ENCODE measurements at places on chromosomes 6 and 20.

GRCh38 chr6:34597605-34598353 is 41.6 kb upstream of the SPDEF start:
- DNase-seq, result no peak

DNA sequence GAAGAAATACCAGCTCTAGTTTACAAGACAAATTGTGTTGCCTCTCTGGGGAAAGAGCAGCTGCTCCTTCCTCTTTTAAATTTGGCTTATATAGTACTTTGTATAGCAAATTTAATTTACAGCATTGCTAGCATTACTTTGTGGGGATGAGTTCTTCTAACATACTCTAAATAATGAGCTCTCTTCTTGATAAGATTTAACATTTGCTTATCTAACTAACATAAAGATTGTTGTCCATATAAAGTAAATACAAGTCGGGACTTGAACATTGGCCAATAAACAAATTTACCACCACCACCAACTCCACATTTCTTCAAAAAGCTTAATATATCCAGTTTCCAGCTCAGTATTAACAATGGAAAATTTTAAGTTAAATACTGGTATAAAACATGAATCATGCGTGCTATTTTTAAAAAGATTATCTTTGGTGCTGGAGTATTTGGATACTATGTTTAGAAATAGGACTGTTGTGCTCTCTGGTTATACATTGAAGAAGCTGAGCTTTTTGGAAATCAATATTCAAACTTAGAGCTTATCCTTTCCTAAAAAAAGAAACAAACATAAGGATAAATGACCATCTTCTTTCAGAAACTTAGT is 1146.9 kb upstream of the GJE1 start:
- DNase-seq, result no peak

GRCh38 chr6:169803271-169803811 is 51.9 kb downstream of the ERMARD start:
- DNase-seq, result no peak

DNA sequence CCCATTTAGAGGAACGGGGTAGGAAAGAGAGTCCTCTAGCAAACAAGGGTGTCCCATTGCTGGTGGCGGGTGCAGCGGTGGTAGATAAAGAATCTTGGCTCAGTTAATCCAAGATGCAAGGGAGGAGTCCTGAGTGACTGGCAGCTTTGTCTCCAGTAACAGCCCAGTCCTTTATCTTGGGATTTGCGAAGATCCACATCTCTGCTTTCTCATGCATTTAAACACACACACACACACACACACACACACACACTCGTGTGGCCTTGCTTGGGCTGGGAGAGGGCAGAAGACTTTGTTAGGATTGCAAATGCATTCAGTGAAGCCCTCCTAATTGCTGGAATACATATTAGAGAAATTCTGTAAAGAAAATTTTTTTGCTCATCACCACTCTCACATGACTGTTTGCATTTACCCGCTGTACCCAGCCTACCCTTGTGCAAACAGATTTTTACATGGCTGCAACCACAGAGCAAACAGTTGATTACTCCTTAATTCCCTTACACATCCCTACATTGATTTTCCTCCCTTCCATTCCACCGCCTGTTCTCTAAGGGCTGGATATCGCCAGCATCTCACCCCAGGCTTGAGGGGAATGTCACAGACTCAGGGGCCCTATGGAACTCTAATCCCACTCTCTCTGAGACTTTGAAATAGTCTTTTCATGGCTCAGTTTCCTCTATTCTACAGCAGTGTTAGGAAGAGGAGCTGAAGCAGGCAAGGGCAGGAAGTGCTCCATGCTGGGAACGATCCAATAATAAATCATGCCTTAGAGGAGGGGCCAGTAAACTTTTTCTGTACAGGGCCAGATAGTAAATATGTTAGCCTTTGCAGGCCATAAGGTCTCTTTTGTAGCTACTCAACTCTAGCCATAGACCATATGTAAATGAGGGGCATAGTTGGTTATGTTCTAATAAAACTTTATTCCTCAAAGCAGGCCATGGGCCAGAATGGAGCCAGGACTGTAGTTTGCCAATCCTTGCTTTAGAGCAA is 3.5 kb downstream of the C6orf132 start:
- no peak for DNase-seq

DNA sequence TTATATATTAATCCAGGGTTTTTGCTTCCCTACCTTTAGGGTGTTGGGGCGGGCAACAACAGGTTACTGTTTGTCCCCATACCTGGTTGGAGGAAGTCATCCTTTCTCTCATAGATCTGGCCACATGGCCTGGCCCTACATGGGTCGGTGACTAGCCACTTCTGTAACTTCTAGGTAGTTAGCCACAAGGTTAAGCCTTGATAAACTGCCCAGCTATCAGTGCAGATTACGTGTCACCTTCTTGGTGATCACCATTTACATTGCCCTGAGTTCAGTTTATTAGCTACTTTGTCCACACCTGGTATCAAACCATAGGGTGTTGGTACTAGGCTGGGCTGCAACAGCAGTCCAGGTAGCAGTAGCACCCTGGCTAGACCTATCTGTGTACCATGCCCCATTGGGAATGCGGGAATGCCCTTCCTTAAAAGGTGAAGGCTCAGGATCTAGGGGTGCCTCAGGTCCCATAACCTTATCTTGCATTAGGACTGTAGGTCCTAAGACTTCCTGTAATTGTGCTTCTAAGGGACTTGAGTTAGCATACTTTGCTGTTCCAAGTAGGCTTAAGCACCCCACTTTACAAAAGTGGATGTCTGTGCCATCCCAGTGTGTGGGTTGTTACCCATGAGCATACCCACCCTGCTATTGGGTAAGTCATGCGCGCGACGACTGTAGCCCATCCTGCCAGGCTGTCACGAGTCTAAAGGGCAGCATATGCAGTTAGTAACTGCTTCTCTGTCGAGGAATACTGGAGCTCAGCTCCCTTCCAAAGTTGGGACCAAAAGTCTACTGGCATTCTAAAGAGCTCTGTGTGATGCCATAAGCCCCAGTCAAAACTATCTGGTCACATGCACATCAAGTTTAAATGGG is 5.2 kb downstream of the ZKSCAN3 start:
- no peak for DNase-seq

GRCh38 chr6:13292774-13293173 is 35.6 kb downstream of the TBC1D7 start:
- DNase-seq, result no peak

- DNase-seq, result no peak
Observed at GRCh38 chr6:56327946-56328727, 80.8 kb upstream of the COL21A1 start.

GRCh38 chr20:11375966-11376365 is 541.7 kb upstream of the BTBD3 start:
- DNase-seq, result no peak

DNA sequence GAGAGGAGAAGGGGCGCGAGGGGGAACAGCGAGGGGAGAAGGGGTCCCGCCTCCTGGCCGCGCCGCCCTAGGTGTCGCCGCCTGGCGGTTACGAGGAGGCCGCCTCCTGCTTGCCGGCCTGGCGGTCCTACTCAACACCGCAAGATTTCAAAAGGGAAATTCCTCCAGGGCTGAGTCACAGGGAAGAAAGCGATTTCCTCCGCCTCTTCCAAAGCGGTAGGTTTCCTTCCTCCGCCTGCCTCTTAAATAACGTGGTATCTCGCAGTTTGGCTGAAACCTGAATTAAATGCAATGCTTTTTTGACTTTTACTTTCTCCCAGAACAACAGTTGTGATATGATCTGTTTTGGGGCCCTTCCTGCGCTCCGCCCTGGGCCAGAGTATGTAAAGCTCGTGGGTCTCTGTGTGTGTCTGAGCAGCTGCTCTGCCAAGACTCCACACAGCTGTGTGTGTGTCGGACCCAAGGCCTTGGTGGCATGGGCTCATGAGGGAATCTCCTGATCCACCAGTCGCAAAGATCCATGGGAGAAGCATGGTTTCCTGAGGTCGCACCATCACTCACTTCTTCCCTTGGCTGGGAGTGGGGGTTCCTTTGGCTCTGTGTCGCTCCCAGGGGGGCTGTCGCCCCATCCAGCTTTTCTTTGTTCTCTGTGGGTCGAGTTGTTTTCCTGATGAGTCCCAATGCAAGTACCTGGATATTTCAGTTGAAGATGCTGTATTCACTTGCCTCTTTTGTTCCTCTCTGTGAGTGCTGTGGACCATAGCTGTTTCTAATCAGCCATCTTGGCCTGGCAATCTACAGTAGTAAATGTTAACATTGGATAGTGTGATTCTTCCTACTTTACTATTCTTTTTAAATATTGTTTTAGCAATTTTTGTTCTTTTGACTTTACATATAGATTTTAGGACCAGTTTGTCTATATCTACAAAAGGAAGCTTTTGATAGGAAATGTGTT is 31.6 kb upstream of the NOTCH4 start:
- peak; percentile 52 for DNase-seq

- no peak for DNase-seq
Observed at GRCh38 chr20:18692447-18692846, 104.6 kb downstream of the DTD1 start.

GRCh38 chr6:170143401-170144150 is 147.3 kb downstream of the DLL1 start:
- DNase-seq, result no peak

DNA sequence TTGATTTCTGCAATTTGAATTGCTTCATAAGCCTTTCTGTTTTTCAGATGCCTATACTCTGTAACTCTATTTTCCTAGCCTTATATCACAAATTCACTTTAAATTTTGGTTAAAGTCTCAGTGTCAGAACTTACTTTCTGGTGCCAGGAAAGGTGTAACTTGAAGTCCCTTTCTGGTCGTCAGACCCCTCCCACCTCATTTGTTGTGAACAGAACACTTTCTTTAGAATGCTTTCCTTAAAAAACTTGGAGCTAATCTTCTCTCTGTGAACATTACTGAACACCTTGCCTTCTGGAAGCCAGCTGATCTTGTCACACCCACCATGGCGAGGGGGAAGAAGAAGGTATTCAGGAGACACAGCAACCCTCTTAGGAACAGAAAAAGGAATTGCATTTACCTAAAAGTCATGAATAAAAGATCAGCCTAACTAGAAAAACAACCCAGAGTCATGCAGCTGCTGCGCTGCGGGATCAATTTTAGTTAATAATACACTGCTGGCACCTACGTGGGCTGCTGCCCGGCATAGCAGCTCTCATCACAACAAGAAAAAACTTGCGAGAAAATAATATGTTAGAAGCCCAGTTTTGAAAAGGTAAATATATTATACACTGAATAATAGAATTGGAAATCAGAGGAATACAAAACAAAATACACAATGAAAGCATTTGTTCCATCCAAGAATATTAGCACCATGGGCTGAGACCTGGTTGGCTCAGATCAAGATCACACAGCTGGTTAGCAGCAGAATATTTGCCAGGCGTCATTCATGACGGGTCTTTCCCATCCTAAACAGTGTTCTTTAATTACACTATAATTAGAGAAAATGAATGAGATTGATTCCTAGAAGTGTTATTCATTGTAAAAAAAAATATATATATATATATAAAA is 5.8 kb upstream of the FAM217A start:
- no peak for DNase-seq

DNA sequence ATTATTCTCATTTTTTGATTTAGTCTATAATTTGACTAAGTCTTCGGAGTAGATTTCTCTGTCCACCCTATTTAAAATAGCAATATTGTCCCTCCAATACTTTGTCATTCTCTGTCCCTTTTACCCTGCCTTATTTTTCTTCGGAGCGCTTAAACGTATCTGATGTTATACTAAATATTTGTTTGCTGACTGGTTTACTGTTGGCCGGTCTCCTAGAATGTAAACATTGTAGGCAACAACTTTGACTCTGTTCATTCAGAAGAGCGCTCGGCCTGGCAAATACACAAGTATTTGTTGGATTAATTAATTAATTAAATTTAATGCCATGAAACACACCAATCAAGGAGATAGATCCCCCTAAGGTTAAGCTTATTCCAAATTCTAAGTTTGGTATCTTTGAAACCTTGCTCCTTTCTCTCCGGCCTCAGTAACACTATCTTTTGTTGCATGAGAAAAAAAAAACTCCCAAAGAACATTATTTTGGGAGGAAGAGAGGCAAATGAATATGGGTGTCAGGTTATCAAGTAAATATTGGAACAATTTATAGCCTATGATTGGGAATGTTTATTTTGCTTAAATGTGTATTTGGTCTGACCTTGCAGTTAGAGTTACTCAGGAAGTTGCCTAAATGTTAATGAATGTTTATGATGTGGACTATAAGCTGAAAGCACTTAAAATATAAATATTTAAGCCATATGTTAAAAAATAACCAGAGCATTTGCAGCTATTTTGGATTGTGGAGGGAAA is 231.1 kb downstream of the SOX4 start:
- DNase-seq, result no peak

DNA sequence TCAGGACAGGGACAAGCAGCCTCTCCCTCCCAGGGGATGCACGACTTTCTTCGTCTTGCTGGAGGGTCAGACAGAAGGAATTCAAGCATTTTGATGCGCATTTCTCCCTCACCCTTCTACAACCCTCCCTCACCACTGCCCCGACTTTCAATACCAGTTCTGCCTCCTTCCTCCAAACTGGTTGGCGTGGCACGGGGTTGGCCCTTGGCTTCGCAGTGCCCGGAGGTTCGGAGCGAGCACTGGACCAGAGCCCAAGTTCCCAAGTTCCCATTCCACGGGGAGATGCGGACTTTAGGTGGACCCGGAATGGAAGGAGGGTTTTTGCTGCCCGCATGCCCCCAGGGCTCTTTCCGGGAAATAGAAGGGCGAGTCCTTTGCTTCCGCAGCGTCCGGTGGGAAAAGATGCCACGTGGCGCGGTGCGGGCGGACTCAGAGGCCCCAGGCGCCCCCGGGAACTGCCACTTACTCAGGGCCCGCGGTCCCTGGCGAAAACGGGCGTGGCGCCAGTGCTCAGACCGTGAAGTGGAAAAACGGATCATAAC is 8.0 kb upstream of the LAMP5 start:
- DNase-seq, result no peak

DNA sequence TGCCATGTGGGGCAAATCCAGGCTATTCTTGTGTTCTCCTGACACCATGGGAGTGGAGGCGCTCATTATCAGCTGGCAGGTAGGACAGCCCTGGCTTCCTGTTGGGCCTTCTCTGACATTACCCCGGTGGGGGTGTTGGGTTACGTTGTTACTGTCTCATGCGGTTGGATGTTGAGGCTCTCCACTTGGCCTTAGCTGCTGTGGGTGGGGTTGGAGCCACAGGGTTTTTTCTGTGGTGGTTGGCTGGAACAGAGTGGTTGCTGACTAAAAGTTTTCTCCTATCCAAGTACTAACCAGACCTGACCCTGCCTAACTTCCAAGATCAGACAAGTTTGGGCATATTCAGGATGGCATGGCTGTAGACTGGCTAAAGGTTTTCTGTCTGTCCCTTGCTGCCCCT is 20.2 kb downstream of the RIPK1 start:
- DNase-seq, result no peak

GRCh38 chr20:37385659-37386504 is 39.9 kb downstream of the SRC start:
- DNase-seq, result peak; percentile 13

DNA sequence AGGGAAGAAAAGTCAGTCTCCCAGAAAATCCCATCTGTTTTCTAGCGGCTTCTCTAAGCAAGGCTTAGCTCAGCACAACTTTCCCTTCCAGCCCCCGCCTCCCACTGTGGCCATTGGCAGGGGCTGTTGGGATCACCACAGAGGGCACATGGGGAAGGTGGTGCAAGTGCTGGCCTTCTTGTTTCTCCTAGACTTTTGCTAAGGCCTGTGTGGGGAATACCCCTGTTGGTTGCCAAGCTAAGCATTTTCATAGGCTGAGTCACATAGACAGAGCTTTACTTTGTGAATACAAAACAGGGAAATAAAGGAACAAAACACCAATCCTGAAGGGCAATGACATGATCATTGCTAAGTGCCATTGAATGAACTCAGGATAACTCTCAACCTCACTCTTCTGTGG is 32.4 kb upstream of the TIAM2 start:
- DNase-seq, result no peak

Measured in GM06990 (cell line).